ENCODE measurements at places on chromosomes 2 and 18. TPM values are rescaled to one million over a fixed set of nuclear protein-coding genes. Genes with fewer than 3 reads are reported as not detected.
A peak's percentile ranks its signal among the peaks of the same experiment; 100 is the strongest.

Gene SERPINB5
- polyA plus RNA-seq, result not detected

Gene FAM228A
- 1.9 TPM for polyA plus RNA-seq

Gene VWA3B
- polyA plus RNA-seq, result 0.36 TPM

Gene CDH20
- 3.4 TPM for polyA plus RNA-seq

Gene GPBAR1
- polyA plus RNA-seq, result 2.3 TPM

DNA sequence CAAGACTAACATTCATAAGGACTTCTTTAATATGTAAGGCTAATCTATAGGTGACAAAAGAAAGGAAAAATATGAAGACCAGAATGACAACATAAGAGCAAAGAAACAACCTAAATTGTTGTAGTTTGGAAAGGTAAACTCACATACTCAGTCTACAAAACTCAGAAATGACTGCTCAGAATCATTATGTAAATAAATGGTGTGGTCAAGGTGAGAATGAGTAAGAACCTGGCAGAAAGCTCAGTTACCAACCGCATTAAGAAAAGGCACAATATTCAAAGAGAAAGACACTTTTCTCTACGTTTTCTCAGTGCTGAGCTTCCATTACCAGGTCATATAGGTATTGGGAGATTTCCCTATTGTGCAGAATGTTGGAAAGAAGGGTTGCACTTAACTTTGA lies 15.8 kb downstream of the ATF2 start:
- no peak for DNase-seq

DNA sequence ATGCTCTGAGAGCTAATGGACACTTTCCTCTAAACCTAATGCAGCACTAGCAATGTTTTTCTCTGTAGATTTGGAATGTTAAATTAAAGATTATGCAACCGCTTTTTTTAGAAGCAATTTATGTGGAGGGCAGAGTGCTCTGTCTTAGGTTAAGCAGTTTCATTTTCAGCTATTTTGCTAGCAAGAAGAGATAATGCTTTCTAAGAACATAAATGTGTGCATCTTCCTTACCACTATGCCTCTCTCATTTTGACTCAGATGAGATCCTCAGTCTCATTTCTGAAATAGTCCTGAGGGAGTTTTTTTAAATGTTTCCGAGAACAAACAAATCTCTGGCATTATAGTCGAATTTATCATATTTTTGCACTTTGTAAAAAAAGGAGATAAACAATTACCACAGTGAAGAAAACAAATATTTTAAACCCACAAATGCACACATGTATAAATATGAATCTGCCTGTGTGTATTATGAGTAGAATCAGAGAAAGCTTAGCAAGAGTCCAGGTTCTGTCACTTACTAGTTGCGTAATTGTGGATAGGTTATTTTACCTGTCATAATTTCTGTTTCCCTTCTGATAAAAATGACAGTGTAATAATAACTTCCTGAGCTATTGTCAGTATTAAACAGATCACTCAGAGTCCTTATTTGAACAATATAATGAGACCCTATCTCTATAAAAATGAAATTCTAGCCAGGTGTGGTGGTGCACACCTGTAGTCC lies 207.7 kb upstream of the CRIM1 start:
- DNase-seq, result no peak

GRCh38 chr2:11867926-11868325 lies 121.5 kb downstream of the LPIN1 start:
- no peak for DNase-seq

GRCh38 chr2:68774569-68775271 lies 40.1 kb downstream of the ARHGAP25 start:
- DNase-seq, result peak; percentile 33

DNA sequence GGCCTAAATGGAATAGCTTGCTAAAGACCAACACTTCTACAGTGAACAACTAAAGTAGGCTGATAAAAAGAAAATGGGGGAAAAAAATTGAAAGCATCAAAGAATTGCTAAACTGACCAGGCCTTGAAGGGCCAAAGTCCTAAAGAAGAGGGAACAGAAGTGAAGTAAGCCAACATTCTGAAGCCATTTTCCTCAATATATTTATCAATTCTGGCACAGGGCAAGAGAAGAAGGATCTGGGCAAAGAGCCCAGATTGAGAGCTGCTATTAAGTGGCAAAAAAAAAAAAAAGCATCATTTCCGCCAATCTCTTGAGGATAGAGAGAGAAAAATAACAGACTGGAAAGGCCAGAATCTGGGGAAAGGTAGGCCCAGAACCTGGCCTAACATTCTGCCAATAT lies 25.7 kb downstream of the FANCL start:
- no peak for DNase-seq

DNA sequence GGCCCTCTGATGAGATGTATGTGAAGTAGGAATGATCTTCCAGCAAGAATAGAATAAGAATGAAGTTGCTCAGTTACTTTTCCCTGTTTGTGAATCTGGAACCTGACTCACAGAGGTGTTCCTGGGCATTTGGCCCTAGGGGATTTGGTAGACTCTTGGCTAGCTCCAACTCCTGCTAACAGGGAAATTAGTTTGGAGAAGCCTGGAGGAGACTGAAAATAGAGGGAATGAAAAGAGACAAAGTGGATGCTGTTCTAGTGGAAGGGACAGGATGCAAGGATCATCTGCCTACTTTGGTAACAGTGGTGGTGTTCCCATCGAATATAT lies 19.6 kb downstream of the TMEM17 start:
- DNase-seq, result no peak

DNA sequence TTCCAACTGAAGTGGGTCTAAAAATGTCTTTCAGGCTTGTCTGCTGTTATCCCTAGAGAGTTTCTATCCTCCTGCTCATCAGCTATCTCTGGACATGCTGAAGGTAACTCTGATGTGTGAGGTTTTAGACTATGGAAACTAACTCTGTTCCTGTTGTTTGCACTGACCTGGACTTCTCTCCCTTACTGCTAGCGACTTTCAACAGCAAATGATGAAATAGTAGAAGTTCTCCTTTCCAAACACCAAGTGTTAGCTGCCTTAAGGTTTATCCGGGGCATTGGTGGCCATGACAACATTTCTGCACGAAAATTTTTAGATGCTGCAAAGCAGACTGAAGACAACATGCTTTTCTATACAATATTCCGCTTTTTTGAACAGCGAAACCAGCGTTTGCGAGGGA lies 26.9 kb downstream of the RMC1 start:
- no peak for DNase-seq

GRCh38 chr2:214574084-214574781 lies 163.4 kb downstream of the VWC2L start:
- no peak for DNase-seq

- no peak for DNase-seq
These were observed at the start of gene SEMA4C for GRCh38 chr2:96869822-96870625. SEMA4C (minus strand) TSS chr2:96870080; CDS start chr2:96867886, 2,194 bp downstream.

Data from right renal pelvis (tissue), 4 donors.